Inflammatory macrophage treated with lipopolysaccharide for 4 hours (primary cell): ENCODE measurements at places on chromosomes 6 and 20.

GRCh38 chr6:2231438-2231837 is 14.0 kb downstream of the GMDS start:
- no peak for DNase-seq

DNA sequence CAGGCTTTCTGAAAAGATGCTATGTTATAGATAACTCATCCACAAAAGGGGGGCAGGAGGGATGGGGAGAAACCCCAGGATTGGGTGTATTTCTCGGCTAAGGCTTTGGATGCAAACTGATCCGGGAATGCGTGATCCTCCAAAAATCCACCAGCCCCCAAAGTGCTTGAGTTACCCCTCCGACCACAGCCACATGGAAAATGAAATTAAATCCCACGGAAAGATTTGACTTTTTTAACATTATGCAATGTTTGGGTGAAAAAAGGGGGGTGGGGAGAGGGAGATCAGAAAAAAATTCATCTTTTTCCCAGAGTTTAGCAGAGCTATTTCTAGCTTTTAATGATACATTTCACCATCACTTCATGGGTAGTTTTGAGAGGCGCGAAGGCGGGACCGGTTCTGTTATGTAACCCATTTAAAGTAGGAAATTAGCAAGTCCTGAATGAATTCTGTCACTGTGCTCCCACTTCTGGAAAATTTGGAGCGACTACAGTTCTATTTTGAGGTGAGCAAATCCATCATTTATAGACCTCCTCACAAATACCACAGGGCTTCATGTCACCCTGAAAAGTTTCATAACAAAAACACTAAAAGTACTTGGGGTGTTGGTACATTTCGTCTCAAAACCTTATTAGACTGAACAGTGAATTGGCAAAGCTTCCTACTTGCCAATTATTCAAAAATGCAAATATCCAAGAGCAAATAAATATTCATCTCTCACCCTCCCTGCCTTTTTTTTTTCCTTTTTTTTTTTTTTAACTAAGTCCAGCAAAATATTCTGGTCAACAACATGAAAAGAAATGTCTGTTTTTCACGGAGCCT is 51.9 kb upstream of the NFATC2 start:
- DNase-seq, result no peak

DNA sequence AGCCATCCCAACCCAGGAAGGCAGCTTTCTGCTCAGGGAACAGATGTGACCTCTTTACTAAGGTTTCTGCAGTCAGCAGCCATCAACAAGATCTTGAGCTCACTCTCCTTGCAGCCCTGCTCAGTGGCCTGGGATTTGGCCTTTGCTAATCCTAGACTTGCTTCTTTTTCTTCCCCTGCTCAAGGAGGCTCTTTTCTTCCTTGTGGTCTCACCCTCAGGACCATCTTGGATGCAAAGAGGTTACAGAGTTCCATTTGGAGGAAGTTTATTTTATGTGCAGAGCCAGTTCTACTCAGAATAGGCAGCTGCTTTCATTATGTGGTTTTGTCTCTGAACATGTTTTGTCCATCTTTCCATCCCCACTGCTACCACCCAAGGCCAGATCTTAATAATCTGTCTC is 49.3 kb downstream of the RALY start:
- no peak for DNase-seq

DNA sequence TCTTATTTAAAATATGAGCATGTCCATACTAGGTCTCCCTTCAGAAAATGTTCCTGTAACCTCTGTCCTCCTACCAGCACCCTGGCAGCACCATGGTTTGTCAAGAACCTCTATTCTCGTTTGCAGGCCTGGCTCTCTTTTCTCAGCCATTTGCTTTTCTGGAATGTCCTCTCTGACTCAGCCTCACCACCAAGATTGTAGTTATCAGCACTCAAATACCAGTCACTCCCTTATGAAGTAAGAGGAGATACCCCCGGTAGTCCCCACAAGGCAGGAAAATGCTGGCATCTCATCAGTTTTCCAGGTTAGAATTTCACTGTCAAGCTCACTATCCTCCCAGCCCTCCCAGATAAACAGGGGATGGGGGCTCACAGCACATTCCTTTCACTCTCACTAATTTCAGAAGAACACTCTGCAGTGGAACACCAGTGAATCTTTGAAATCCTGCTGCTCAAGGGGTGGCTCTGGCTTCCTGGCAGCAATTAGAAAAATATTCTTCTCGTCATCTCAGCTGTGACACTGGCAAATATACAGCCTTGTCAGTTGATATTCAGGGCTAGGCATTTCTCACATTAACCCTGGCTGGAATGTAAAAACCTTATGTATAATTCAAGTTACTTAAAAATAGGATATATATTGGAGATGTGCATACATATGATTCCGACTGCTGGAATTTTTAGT is 129.2 kb downstream of the TBX18 start:
- no peak for DNase-seq

DNA sequence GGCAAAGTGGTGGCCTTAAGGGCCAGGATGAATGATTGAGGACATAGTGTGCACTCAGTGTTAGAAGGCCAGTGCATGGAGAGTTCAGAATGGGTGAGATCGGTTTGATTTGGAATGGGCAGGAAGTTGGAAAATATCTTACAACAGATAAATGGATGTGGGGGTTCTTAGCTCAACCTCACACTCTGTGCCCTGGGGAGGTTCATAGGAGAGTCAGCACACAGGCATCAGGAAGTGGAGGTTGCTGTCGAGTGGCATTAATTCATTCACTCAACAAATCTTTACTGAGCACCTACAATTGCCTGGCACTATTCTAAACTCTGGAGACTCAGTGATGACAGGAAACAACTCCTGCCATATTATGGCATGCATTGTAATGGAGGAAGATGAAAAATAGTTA is 313.7 kb upstream of the SUPT3H start:
- no peak for DNase-seq

- no peak for DNase-seq
Measured at GRCh38 chr20:22582964-22583772, 1.2 kb downstream of the FOXA2 start.

DNA sequence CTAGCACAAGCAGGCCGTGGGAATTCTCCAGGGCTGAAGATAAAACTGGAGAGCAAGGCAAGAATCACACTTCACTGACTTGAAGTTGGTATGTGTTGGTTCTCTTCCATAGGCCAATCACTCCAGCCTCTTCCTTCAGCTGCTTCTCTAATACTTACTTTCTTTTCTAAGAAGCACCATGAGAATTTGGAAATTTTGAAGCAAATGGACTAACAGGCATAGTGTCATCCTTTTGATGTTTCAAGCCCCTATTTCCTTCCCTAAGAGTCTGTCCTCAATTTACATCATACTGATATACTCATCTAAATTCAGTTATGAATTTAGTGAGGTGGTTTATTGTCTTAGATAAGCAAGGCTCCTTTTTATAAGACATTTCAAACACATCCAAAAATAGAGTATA is 24.0 kb downstream of the SLC26A8 start:
- DNase-seq, result peak; percentile 75

GRCh38 chr6:135722679-135723078 is 128.8 kb upstream of the PDE7B start:
- no peak for DNase-seq

GRCh38 chr6:53573299-53573698 is 28.4 kb upstream of the GCLC start:
- no peak for DNase-seq

DNA sequence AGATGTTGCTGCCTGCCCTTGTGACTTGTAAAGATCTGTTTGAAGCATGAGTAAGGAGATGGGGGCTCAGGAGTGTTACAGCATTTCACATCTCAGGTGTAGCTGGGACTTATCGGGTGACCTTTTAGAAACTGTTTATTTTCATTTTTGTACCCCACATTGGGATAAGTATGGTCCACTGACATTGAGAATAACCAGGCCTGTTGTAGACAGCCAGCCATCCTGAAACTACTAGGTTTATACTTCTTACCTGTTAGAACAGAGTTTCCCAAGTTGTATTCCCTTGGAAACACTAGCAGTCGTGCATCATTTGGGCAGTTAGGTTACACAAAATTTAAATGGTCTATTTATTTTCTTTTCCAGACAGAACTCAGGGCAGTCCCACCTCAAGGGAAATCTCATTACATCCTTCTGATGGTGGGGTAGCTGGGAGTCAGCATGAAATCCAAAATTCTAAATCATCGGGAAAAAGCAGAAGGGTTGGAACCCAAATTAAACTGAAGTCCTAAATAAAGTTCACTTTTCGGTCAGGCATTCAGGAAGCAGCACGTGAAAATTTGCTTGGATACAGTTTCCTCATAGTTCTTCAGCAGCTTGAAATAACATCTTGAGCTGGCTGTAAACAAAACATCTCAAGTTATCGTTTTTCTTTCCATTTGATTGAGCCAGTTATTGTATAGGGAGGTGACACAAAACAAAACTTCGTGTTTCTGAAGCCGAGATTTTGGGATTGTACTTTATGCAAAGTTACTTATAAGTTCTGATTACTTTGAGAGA is 30.5 kb downstream of the FOXO3 start:
- no peak for DNase-seq

- DNase-seq, result no peak
Measured at GRCh38 chr6:34148631-34149451, 3.0 kb upstream of the GRM4 start.

DNA sequence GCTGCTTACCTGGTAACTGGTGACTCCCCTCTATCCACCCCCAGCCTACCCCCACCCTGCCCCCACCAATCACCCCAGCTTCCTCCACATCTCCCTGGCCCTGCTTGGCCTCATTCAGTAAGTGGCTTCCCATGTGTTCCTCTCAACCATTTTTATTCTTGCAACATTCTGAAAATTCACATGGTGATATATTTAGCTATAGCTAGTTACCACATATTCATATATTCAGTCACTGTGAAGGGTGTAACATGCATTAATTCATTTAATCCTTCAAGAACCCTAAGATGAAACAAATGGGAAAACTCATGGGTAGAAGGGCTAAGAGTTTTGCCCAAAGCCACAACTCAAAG is 95.4 kb upstream of the CEP85L start:
- DNase-seq, result peak; percentile 84

GRCh38 chr6:126821706-126822105 is 296.8 kb upstream of the RSPO3 start:
- DNase-seq, result no peak

DNA sequence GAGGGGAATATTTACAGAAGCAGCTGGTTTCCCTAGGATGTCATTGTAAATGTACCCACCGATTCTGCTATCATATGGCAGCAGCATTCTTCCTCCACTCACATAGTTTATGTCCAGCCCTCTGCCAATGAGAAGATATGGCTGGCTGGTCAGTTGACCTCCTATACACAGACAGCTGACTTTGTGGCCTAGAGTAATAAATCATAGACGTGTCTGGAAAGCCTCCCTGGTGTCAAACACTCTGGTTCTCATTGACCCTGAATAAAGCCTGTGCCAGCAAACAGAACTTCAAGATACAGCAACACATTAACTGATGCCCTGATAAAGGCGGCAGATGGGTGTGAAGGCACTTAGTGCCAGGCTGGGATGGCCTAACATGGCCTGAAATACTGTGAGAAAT is 52.6 kb downstream of the GPR63 start:
- DNase-seq, result no peak

DNA sequence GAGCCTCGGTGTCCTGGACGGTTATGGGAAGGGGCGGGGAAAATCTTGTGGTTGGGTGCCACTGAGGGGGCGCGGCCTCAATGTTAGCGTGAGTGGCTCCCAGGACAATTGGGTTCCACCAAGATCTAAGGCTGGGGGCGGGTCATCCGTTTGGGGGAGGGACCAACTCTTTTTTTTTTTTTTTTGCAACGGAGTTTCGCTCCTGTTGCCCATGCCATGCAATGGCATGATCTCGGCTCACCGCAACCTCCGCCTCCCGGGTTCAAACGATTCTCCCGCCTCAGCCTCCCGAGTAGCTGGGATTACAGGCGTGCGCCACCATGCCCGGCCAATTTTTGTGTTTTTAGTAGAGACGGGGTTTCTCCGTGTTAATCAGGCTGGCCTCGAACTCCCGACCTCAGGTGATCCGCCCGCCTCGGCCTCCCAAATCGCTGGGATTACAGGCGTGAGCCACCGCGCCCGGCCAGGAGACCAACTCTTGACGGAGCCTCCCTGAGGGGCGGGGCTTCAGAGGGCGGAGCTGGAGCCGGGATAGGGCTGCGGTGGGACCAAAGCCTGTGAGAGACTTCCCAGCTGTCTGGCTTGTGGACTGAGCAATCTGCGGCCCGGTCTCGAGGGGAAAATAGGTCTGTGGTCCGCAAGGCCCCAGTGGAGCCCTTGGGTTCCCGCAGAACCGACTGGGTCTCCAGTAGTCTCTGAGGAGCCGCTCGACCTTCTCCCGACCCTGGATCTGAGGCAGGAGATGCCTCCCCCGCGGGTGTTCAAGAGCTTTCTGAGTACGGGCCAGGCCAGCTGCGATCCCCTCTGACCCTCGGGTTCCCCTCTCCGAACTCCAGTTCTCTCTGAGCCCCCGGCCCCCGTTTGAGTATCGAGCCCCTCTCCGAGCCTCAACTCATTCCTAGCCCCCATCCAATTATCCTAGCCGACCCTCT is 1.1 kb downstream of the SPAG4 start:
- DNase-seq, result peak; percentile 78

- no peak for DNase-seq
Measured at GRCh38 chr6:135014353-135014832, 40.2 kb downstream of the HBS1L start.

DNA sequence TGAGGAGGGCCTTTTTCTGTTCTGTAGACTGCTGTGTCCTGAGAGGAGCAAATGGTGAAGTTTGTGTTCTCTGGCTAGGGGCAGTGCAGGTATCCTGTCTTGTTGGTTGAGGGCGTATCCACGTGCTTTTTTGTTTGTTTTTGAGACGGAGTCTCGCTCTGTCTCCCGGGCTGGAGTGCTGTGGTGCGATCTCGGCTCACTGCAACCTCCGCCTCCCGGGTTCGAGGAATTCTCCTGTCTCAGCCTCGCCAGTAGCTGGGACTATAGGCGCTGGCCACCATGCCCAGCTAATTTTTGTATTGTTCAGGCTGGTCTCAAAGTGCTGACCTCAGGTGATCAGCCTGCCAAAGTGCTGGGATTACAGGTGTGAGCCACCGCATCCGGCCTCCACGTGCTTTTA is 10.8 kb upstream of the PXDC1 start:
- DNase-seq, result no peak

DNA sequence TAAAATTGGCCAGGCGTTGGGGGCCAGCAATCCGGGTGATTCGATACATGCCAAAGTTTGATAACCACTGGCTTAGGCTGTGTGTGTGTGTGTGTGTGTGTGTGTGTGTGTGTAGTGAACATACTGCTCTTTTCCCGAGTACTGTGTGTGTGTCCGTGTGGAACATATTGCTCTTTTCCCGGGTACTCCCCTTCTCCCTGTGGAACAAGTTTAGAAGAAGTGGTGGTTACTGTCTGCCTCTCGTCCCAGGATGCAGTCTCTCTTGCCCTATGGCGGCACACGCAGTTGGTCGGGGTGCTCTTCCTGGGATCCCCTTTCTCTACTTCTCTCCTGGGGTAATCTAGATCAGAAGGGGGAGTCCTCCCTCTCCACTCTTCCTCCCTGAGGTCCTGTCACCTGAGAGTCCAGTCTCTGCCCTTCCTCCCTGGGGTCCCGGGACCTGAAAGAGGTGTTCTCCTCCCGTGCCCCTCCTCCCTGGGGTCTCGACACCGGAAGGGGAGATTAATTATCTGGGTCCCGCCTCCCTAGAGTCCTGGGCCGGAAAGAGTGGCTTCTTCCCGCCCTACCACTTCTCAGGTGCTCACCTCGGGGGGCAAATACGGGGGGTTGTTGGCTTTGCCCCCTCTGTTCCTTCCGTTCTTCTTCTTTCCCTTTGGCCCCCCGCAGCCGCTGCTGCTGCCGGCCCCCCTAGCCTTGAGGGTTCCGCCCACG is 516 bp downstream of the GTPBP2 start:
- peak; percentile 36 for DNase-seq
